ENCODE measurements at places on chromosomes 1 and 21. TPM values are rescaled to one million over a fixed set of nuclear protein-coding genes. Genes with fewer than 3 reads are reported as not detected.

DNA sequence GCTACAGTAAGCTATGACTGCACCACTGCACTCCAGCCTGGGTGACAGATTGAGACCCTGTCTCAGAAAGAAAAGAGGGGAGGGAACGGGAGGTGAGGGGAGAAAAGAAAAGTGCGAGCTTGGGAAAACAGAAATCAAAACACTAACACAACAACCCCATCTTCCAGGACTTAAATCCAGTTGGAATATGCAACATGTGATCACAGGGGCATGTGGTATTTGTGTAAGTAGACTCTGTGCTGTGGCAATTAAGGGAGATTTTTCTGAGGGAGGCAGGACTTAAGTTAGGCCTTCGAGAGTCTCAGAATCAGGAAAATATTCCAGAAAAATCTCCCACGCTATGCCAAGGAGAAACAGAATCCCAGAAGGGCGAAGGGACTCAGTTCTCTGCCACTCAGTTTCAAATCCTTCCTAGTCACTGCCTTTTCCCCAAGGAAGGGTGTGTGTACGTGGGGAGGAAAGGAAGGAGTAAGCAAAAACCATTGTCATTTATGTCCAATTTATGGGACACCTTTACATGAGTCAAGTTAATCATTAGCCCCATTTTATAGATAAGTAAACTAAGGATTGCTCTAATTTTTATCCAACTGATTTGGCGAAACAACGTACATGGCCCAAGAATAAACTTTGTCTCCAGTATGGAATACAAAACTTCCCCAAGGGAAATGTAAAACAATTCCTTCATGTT, 12.3 kb downstream of the ID3 start:
- DNase-seq, result no peak

GRCh38 chr1:19529664-19530063, 44.3 kb upstream of the CAPZB start:
- no peak for DNase-seq

GRCh38 chr1:228972576-228972975, 237.3 kb downstream of the RHOU start:
- DNase-seq, result no peak

DNA sequence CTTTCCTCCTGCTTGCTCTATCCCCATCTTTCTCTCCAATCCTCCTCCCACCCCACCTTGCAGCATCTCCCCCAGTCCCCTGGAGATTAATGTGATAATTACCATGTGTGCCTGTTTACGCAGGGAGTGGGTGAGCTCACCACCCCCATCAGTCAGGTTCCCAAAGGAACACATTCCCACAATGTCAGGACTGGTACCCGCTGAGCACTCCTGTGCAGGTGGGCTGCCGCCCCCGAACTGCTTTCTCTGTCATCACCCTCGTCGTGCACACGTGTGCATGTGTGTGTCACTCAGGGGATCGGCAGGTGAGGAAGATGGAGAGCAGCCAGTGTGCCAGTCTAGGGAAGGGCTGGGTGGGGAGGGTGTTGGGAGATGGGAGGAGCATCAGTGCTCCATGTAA, 163.4 kb downstream of the CACNA1E start:
- DNase-seq, result no peak

DNA sequence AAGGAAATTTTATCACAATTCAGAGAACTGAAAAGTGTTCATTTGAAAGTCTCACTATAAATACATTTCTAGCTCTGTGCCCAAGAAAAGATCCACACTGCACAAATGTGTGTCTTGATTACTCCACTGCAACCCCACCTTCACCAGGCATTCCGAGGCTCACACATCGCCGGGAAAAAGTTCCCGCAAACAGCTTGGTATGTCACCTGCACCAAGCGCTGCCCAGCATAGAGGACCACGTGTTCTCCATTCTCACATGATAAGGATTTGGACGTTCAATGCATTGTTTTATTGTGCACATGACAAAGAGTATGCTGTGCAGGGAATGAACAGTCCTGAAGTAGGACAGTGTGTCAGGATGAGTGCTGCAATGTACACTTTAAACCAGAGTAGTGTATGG, 70.1 kb downstream of the ERG start:
- DNase-seq, result no peak

GRCh38 chr1:167496797-167497619, 21.3 kb downstream of the CD247 start:
- peak; percentile 25 for DNase-seq

DNA sequence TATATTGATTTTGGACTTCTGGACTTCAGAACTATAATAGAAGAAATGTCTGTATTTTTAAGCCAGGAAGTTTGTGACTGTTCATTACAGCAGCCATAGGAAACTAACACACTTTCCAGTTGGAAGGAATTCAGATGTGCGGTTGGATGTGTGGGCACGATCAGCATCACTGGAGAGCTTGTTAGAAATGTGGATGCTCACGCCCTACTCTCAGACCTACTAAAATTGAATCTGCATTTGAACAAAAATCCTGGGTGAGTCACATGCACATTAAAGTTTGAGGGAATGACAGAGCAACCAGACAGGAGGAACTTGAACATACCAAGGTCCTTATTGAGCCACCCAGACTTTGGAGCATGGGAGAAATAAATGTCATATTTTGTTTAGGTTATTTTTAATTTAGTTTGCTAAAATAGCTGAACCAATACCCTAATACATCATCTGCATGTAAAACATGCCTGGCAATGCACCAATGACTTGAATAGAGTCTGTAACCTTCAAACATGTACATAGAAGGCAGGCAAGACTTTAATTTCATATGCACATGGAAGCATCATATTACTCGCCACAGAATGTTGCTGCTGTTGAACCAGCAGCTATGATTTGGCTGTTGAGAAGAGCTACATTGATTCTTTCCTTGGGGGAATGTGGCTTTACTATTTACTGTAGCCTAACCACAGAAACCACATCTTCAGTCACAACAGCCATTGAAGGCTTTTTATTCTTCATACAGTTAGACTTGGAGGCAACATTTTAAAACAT, 346.2 kb downstream of the BARHL2 start:
- no peak for DNase-seq

MEGF6 gene
- total RNA-seq, result 82.9 TPM

- no peak for DNase-seq
These were observed 2.4 kb downstream of the IGSF21 start for GRCh38 chr1:18109756-18110597.

RAD54L gene
- total RNA-seq, result 0.19 TPM

DNA sequence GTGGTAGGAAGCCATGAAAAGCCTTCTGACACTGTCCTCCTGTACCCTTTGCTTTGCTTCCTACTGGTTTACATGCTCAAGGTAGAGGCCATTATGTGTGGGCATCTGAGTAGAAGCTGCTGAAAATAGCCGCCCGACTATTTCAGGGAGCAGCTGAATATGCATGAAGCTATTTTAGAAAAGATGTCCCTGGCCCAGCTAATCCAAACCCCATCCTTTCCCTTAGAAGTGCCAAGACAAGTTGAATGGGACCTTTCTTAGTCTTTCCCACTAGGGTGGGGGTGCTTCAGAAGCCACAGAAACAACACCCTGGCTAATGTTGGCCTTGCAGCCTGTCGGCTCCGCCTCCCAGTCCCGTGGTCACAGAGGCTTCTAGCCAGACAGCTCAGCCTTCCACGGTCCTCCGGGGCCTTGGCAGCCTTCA, 205.1 kb upstream of the EDN2 start:
- DNase-seq, result no peak

GRCh38 chr1:237205400-237206064, 163.5 kb downstream of the RYR2 start:
- no peak for DNase-seq

- no peak for DNase-seq
These were observed 7.1 kb upstream of the FAM131C start for GRCh38 chr1:16080422-16081150.

DNA sequence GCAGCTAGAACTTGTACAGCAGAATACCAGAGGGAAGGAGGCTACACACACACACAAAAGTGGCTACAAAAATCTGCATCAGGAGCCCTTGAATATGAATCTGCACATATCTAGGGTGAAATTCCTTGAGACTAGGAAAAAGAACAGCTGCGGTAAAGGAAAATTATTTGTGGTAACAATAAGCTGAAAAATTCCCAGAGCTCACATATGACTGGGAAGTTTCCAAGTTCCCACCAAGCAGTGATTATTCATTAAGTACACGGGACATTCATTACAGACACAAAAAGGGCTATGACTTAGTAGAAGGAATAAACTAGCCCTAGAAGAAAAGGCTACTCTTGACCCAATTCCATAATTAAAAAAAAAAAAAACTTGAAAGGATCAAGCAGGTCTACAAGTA, 149.5 kb upstream of the BACE2 start:
- DNase-seq, result no peak

LCE2C gene
- total RNA-seq, result 815 TPM

DNA sequence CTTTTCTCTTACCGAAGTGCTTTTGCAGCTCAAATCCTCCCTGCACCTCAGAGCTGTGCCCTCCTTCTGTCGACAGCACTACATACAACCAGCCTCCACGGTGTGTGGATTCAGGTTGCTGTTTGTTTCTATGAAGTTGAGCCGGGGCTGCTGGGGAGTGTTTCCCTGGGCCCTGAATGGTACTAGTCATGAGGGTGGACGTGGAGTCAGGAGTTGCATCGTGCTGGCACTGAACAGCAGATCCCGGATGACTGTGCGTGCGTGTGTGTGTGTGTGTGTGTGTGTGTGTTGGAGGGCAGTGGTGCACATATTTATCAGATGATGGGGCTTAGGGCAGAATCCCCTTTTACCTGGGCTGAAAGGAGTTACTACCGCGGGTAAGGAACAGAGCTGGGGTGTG, 47.0 kb downstream of the ACTL8 start:
- DNase-seq, result peak; percentile 74

DNA sequence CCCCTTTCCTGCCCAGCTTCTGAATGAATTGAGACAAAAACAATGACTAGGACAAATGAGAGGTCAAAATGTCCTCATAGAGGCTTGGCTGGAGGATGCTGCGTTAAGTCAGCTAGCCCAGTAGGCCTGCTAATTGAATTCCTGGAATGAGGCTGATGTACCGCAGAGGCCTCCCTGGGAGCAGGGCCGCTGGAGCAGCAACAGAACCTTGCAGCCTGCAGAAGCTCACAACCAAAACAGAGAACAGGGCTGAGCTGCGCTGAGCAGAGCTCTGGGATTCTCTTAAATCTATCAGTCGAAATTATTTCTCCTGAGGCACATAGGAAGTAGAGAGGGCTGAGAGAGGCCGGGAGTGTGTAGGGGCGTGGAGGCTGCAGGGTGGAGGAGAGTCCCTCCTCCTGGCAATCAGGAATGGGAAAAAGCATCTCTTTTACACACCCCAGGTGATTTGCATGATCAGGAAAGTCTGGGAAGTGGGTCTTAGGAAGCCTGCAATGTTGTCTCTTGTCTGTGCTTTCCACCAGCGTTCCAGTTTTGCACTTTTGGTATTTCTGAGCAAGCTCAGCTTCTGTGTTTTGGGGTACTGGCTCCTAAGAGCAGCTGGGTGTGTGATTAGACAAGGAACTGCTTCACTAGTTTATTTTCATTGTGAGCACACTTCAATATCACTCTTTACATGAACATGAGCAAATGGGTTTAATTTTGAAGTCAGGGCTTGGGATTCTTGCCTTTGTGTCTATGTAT, 66.5 kb downstream of the RYR2 start:
- no peak for DNase-seq

GRCh38 chr21:22679207-22679606, 1681.0 kb downstream of the NCAM2 start:
- DNase-seq, result no peak

DNA sequence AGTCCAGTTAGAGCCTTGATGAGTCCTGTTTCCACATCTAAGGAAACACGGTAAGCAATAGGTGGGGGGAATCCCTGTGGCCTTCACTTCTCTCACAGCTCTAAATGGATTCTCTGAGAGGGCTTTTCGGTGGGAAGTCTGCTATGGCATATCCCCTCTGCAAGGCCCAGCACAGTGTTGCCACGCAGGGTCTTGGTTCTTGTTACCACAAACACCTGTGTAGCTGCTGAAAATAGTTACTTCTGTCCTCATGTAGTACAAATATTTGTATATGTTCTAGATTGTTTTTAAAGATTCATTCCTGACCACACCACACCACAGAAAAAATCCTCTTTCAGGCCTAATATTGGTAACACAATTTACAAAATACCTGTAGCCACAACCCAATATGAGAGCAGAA, 5.6 kb downstream of the ACTA1 start:
- no peak for DNase-seq

TRIM17 gene
- total RNA-seq, result 4.2 TPM

- DNase-seq, result no peak
These were observed 66.2 kb upstream of the PALMD start for GRCh38 chr1:99579691-99580172.

GRCh38 chr1:154975409-154976059, 1.1 kb downstream of the CKS1B start:
- peak; percentile 61 for DNase-seq

- no peak for DNase-seq
These were observed 24.4 kb downstream of the PCP4L1 start for GRCh38 chr1:161282991-161283390.

SPRR5 gene
- total RNA-seq, result 137 TPM
